PC-9 (cell line): ENCODE measurements at places on chromosomes 5 and 9. TPM values are rescaled to one million over a fixed set of nuclear protein-coding genes. Genes with fewer than 3 reads are reported as not detected.

Gene PCDHB9
- not detected in 2 replicates for total RNA-seq

Gene MYOT
- total RNA-seq = not detected in 2 replicates

Gene BDP1
- 12.0 and 20.0 TPM in 2 replicates for total RNA-seq

Gene PFN3
- total RNA-seq = not detected in 2 replicates

Gene ARID3C
- total RNA-seq = not detected in 2 replicates

Gene SPATA31D4
- not detected in 2 replicates for total RNA-seq

Gene SMIM33
- not detected in 2 replicates for total RNA-seq

Gene GDNF
- total RNA-seq = 0.38 and 0.85 TPM in 2 replicates

Gene BTNL8
- total RNA-seq = not detected in 2 replicates

Gene RAI14
- 133 and 145 TPM in 2 replicates for total RNA-seq

Gene TSSK1B
- not detected in 2 replicates for total RNA-seq

Gene SCGB3A2
- not detected in 2 replicates for total RNA-seq

Gene PCDHGA4
- total RNA-seq = not detected in 2 replicates

Gene ADRA1B
- total RNA-seq = 4.6 and 6.0 TPM in 2 replicates

Gene PCDHGA6
- total RNA-seq = 0.17 TPM in 1 of 2 replicates, not detected in the other

Gene SHC3
- total RNA-seq = 12.9 and 15.9 TPM in 2 replicates

Gene IL13
- total RNA-seq = not detected in 2 replicates

Gene TXNDC8
- total RNA-seq = not detected in 2 replicates

Gene PAPPA
- 3.4 and 3.9 TPM in 2 replicates for total RNA-seq

Gene FRMPD1
- not detected in 2 replicates for total RNA-seq

Gene FAM169A
- 2.1 and 3.9 TPM in 2 replicates for total RNA-seq

Gene ZNF883
- total RNA-seq = 1.7 and 2.2 TPM in 2 replicates

Gene ABO
- total RNA-seq = 0.96 and 1.2 TPM in 2 replicates

Gene CCNI2
- 1.2 and 1.7 TPM in 2 replicates for total RNA-seq

Gene PCDHB7
- not detected in 2 replicates for total RNA-seq

Gene DOLK
- total RNA-seq = 18.0 and 19.0 TPM in 2 replicates

Gene FGF10
- total RNA-seq = not detected in 2 replicates

Gene MCIDAS
- total RNA-seq = 1.1 and 1.8 TPM in 2 replicates

Gene SLC25A2
- 0.33 and 0.55 TPM in 2 replicates for total RNA-seq

Gene POU5F2
- total RNA-seq = 0.95 and 1.1 TPM in 2 replicates

Gene OLFM1
- total RNA-seq = not detected in 2 replicates

Gene MRPL22
- 80.8 and 94.0 TPM in 2 replicates for total RNA-seq

Gene CER1
- not detected in 2 replicates for total RNA-seq

Gene FGD3
- total RNA-seq = 84.9 and 89.0 TPM in 2 replicates
